ENCODE measurements at places on chromosomes 1 and 21.
A peak's percentile ranks its signal among the peaks of the same experiment; 100 is the strongest.

- H3K4me1 ChIP-seq = no peaks in the 10 kb centered on the region
- no peak overlapping the region for H3K4me3 ChIP-seq
- H3K36me3 ChIP-seq = no peaks in the 10 kb centered on the region
- no peak for DNase-seq
Measured at GRCh38 chr1:184422490-184423233, 35.8 kb downstream of the C1orf21 start.

DNA sequence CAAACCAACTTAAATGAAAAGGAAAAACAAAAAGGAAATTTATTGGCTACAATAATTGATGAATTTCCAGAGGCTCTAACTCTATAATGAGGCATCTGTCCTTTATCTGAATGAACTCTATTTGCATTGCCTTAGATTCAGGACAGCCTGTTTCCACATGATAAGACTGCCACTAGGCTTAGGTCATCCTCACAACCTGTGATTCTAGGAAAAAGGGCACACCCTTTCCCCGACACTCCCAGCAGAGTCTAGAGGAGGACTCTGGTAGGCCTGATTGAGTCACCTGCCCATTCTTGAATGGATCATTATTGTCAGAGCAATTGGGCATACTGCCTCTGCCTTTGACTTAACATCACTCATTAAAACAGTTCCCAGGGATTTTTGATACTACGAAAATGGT, 262.8 kb downstream of the TPR start:
- H3K27me3 ChIP-seq = no peaks in the 10 kb centered on the region
- H3K36me3 ChIP-seq = peaks cover 58% of the 10 kb centered on the region
- H3K27ac ChIP-seq = peak overlapping the region; percentile 7
- H3K4me1 ChIP-seq = no peaks in the 10 kb centered on the region

GRCh38 chr1:102733491-102734236, 374.7 kb downstream of the COL11A1 start:
- H3K4me3 ChIP-seq = no peak overlapping the region
- no peaks in the 10 kb centered on the region for H3K27me3 ChIP-seq
- H3K36me3 ChIP-seq = no peaks in the 10 kb centered on the region

GRCh38 chr21:38850277-38850951, 44.7 kb downstream of the ETS2 start:
- H3K27ac ChIP-seq = no peak overlapping the region
- H3K36me3 ChIP-seq = no peaks in the 10 kb centered on the region
- H3K4me1 ChIP-seq = no peaks in the 10 kb centered on the region
- no peaks in the 10 kb centered on the region for H3K27me3 ChIP-seq

- H3K27me3 ChIP-seq = no peaks in the 10 kb centered on the region
- DNase-seq = no peak
- H3K36me3 ChIP-seq = no peaks in the 10 kb centered on the region
Measured at GRCh38 chr1:1895456-1896336, 4.8 kb upstream of the GNB1 start.

GRCh38 chr1:84823511-84823910, 69.5 kb downstream of the LPAR3 start:
- H3K4me1 ChIP-seq = no peaks in the 10 kb centered on the region
- no peak overlapping the region for H3K4me3 ChIP-seq
- no peak for DNase-seq
- H3K27me3 ChIP-seq = no peaks in the 10 kb centered on the region

GRCh38 chr1:218296162-218296561, 11.1 kb downstream of the RRP15 start:
- no peak overlapping the region for H3K27ac ChIP-seq
- H3K4me3 ChIP-seq = no peak overlapping the region
- DNase-seq = no peak
- H3K4me1 ChIP-seq = no peaks in the 10 kb centered on the region
- H3K27me3 ChIP-seq = no peaks in the 10 kb centered on the region
- peaks cover 2% of the 10 kb centered on the region for H3K36me3 ChIP-seq

DNA sequence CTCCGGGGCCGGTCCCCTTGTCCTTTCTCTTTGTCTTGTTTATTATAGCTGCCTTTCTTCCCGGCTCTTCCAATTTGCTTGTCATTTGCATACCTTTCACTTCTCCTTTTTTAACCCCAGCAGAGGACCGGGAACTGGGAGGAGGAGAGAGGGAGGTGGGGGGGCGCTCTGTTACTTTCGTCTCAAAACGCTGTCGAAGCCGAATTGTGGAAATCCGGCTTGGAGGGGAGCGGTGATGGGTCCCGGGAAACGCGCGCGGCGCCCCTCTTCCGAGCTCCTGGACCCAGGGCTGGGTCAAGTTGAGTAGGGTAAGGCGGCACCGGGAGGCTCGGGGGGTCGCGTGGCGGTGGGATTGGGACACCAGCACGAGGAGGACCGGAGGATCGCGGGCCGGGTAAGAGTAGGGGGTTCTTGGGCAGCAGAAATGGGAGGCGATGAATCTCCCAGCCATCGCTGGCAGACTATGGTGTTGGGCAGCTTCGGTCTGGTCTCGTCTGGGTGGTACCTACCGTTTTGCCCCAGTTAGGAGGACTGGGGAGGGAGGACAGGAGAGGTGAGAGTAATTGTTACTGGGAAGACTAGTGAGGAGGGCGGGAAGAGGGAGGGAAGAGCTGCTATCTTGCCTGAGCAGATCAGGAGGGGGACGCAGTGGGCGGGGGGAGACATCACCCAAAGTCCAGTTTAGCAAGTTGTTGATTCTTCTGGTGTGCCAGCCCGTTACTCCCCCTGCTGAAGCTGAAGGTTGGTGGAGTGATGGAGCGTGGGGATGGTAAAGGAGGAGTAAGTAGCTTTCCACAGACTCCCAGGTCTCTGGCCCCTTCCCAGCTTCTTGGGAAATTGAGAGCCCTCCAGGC, 1.5 kb downstream of the PROX1 start:
- DNase-seq = no peak
- H3K27me3 ChIP-seq = peaks cover 17% of the 10 kb centered on the region
- H3K36me3 ChIP-seq = no peaks in the 10 kb centered on the region
- H3K4me1 ChIP-seq = peaks cover 14% of the 10 kb centered on the region
- peak overlapping the region; percentile 68 for H3K4me3 ChIP-seq

- peak overlapping the region; percentile 58 for H3K27ac ChIP-seq
- DNase-seq = peak; percentile 60
- no peaks in the 10 kb centered on the region for H3K4me1 ChIP-seq
- H3K4me3 ChIP-seq = no peak overlapping the region
Measured at GRCh38 chr1:93715529-93716126, 34.0 kb upstream of the BCAR3 start.

DNA sequence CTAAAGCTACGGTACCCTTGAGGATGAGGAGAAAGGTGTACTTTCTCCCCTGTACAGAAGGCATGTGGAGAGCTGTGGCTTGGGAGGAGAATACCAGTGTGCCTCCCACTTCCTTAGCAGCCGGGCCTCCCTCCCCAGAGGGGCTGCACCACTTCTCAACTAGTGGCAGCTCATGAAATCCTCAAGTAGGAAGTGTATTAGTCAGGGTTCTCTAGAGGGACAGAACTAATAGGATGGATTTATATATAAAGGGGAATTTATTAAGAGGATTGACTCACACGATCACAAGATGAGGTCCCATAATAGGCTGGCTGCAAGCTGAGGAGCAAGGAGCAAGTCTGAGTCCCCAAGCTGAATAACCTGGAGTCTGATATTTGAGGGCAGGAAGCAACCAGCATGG, 53.1 kb upstream of the PPP2R5A start:
- H3K27ac ChIP-seq = no peak overlapping the region
- no peaks in the 10 kb centered on the region for H3K4me1 ChIP-seq
- H3K27me3 ChIP-seq = no peaks in the 10 kb centered on the region
- no peaks in the 10 kb centered on the region for H3K36me3 ChIP-seq

DNA sequence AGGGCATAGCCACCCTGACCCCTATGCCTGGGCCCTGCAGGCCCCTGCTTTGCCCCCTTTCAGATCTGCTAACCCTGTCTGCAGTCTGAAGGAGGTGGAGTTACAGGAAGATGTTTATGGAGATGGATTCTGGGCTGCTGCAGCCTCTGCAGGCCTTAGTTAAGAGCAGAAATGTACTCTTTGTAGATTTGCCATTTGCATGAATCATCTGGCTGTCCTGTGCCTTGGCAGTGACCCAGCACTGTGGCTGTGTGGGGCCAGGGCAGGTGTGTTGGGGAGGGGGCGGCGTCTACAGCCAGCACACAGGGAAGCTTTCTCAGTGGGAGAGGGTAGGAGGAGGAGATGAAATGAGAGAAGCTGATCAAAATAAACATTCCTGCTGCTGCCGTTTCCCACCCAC, 867.3 kb downstream of the PLA2G4A start:
- H3K4me1 ChIP-seq = no peaks in the 10 kb centered on the region
- no peaks in the 10 kb centered on the region for H3K27me3 ChIP-seq
- H3K4me3 ChIP-seq = no peak overlapping the region
- DNase-seq = no peak
- no peak overlapping the region for H3K27ac ChIP-seq

DNA sequence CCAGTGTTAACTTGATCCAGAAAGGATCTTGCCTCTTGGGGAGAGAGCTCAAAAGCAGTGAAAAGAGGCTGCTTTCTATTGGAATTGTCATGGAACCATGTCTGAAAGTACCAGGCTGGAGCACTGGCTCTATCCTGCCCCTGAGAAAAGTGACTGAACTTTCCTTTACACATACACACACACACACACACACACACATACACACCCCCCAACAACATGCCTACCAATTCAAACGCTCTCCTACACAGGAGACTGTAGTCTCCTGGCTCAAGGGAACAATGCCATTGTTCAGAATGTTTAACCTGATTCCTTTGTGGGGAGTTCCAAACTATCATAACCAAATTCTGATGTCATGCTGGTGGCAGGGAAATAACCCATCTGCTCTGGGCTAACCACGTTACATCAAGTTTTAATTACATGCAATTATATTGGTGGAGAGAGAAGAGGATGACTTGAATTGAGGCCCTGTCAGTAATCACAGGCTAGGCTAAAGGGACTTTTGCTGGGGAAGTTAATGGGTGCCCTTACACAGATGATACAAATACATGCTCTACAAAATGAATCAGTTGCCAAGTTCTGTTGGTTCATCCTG, 52.3 kb upstream of the DUSP10 start:
- no peaks in the 10 kb centered on the region for H3K4me1 ChIP-seq
- no peaks in the 10 kb centered on the region for H3K27me3 ChIP-seq
- no peak for DNase-seq
- H3K4me3 ChIP-seq = no peak overlapping the region
- H3K36me3 ChIP-seq = no peaks in the 10 kb centered on the region

- no peaks in the 10 kb centered on the region for H3K36me3 ChIP-seq
- H3K4me3 ChIP-seq = no peak overlapping the region
- no peaks in the 10 kb centered on the region for H3K27me3 ChIP-seq
- peaks cover 51% of the 10 kb centered on the region for H3K4me1 ChIP-seq
- peak overlapping the region; percentile 13 for H3K27ac ChIP-seq
Measured at GRCh38 chr1:24830680-24831272, 85.5 kb downstream of the CLIC4 start.

DNA sequence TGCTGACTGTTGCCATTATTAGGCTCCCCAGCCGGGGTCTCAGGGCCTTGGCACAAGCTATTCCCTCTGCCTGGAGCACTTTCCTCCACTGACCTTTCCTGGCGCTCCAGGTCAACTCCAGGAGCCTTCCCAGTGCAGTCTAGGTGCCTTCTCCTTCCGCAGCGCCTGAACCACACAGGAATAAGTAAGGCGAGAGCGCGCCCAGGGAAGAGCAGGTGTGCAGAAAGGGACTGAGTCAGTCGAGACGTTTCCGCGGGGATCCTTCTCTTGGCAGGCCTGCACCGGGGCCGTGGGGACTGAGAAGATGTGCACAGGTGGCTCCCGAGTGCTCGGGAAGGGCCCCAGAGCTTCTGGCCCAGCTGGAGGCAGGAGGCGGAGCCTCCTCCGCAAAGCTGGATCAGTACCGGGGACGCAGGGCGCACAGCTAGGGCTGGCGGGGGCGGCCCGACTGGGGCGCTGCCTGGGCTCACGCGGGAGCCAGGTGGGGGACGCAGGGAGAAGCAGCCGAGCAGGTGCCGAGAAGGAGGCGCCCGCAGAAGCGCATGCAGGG, 765 bp upstream of the BMP8A start:
- peak overlapping the region; percentile 62 for H3K4me3 ChIP-seq
- no peak for DNase-seq
- H3K4me1 ChIP-seq = no peaks in the 10 kb centered on the region
- H3K27ac ChIP-seq = no peak overlapping the region
- H3K36me3 ChIP-seq = peaks cover 22% of the 10 kb centered on the region

DNA sequence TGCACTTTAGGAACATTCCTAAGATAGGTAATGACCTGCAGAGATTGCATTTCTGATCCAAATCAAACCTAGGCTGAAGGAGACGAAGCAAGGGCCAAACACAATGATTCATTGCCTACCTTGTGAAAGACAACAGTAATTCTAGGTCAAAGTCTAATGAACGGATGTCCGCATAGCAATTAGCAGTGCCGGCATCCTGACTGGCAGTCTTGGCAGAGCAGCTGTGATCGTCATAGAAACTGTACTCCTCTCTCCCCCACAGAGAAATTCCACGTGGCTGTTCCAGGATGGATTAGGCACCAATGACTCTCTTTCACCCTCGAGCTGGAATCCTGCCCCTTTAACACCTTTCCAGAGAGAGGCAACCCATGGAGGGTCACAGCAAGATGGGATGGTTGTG, 28.9 kb upstream of the VAV3 start:
- DNase-seq = no peak
- no peak overlapping the region for H3K27ac ChIP-seq
- no peak overlapping the region for H3K4me3 ChIP-seq
- no peaks in the 10 kb centered on the region for H3K27me3 ChIP-seq
- H3K4me1 ChIP-seq = no peaks in the 10 kb centered on the region

DNA sequence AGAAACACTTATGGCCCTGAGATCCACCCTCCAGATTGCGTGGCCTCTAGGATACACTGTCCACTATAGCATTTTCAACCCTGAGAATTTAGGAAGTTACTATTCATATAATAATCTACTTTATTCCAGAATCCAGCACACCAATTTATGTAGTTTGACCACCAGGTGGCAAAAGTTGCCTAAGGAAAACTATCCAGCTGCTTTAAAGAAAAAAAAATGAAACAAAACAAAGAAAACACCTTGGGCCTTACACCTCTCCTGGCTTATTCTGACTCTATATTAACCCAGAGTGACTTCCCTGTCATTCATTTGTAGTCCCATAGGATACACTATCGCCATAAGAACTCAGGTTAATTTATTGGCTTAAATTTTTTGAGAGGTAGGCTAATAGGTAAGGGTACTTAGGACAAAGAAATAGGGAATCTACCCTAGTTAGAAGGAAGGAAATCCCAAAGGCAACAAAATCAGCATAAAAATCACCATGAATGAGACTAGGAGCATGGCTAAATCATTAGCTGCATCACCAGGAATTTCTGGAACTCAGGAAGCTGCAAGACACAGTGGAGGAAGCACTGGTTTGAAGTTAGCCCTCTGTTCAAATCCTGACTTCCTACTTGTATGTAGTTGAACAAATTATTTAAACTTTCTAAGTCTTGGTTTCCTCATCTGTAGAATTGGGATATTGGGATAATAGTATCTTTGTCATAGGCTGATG, 107.5 kb downstream of the SPAG17 start:
- no peaks in the 10 kb centered on the region for H3K4me1 ChIP-seq
- H3K27me3 ChIP-seq = no peaks in the 10 kb centered on the region
- H3K27ac ChIP-seq = no peak overlapping the region
- H3K4me3 ChIP-seq = no peak overlapping the region

Measured in ascending aorta (tissue), 2 donors.